Fibroblast of skin of scalp (primary cell): ENCODE measurements at places on chromosomes 3 and 15.

- peak; percentile 85 for DNase-seq
These were observed 248.3 kb downstream of the ADAMTS17 start for GRCh38 chr15:100093211-100094126.

DNA sequence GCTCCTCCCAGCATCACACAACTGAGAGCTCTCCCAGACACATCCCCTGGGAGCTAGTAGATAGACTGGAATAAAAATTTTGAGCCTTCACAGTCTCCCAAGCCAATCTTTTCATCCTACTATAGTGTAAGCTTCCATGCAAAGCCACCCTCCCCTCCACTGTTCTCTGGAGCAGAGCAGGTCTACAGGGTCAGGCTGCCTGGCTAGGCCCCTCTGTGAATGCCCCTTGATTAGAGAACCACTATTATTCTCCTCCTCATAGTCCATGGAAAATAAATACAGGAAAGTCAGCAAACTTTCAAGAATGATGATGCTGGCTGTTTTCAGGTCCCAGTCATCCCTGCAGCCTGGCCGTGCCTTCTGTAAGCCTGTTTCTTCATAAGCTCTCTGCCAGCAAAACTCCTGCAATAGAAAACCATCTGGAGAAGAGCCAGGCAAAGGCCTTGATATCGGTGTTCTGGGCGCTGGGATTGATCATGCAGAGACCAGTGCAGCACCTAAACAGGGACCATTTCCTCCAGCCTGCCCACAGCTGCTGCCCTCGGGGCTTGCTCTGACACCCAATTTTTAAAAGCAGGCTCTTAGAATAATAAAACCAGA, 51.7 kb downstream of the CRYGS start:
- no peak for DNase-seq

DNA sequence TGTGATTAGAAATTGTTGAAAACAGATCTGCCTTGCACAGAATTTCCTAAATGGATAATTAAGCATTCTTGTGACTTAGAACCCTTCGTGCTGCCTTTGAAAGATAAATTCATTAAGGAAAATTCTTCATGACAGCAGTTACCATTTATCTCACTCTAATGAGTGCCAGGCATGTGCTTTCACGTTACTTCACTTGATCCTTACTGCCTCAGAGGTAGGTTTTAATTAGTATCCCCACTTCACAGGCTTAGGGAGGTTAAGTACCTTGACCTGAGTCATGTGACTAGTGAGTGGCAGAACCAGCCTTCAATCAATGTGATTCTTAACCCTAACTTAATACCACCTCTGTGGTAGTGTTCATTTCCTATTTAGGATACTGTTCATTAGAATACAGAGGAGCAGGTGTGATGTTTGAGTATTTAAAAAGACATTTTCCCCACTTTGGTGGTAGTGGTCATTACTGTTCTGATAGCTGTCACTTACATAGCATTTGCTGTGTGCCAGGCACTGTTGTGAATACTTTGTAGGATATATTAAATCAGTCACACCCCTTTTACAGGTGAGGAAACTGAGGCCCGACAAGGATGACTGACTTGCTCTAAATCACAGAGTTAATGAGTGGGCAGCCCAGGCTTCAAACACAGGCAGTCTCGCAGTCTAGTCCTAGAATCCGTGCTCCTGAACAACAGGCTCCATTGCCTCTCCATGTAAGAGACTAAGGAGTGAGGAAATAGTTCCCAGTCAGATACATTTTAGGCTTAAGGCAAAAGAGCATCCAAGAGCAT, 57.9 kb downstream of the RLBP1 start:
- no peak for DNase-seq

- no peak for DNase-seq
These were observed 18.9 kb downstream of the HDC start for GRCh38 chr15:50246631-50247030.

GRCh38 chr15:94057305-94057704, 174.1 kb upstream of the MCTP2 start:
- DNase-seq: no peak

- no peak for DNase-seq
These were observed 573 bp downstream of the MME start for GRCh38 chr3:155080692-155081091.

- no peak for DNase-seq
These were observed 2.7 kb downstream of the PRKCD start for GRCh38 chr3:53163444-53164387.

GRCh38 chr3:54800478-54800877, 127.4 kb downstream of the LRTM1 start:
- no peak for DNase-seq

DNA sequence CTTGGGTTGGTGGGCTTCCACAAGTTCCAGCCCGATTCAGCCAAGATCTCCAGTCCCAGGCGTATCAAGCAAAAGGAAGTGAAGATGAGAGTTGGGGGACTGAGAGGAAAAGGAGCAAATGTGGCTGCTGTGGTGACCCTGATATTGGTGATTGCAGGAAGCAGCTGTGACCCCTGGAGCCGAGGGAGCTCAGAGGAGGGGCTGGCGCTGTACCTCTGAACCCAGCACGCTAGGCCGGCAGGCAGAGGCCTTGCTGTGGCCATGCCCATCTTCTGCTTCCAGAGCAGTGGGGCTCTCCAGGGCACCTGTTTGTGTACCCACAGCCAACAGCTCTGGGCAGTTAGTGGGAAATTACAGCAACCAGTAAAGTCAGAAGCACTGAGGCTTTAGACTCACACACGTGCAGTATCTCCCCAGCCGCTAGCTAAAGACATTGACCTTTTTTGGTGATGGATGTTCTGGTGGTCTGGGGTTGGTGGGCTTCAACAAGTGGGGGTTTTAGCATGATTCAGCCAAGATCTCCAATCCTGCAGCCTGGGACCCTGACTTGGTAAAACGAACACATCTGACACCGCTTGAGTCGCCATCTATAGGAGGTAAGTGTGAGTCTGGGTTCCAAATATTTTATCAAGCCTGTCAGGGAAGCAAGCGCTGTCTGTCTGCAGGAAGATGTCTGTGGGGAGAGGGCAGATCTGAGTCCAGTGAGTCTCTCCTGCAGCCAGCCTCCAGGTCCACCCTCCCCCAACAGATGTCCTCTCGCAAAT, 33.1 kb downstream of the TM2D3 start:
- DNase-seq: no peak

GRCh38 chr3:151557068-151557840, 96.4 kb upstream of the IGSF10 start:
- no peak for DNase-seq

GRCh38 chr15:55742927-55743728, at the start of gene PRTG:
TSS of gene PRTG (minus strand) at chr15:55743152. CDS start at chr15:55742931, 221 bp downstream.
- DNase-seq: peak; percentile 34

GRCh38 chr3:29577250-29577649, 296.4 kb downstream of the RBMS3 start:
- no peak for DNase-seq

DNA sequence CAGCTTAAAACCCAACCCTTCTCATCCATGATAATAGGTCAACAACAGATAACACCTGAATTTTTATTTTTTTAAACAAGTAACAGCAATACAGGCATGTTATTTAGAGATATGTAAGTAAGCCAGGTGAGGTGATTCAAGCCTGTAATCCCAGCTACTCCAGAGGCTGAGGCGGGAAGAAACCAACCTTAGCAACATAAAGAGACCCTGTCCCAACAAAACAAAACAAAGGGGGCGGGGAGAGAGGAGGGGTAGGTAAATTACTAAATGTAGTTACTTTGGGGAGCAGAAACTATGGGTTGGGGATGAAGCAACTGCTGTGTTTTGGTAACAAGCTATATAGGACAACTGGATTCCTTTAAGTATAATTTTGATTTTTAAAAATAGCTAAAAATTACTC, 47.0 kb downstream of the GNB4 start:
- DNase-seq: no peak

DNA sequence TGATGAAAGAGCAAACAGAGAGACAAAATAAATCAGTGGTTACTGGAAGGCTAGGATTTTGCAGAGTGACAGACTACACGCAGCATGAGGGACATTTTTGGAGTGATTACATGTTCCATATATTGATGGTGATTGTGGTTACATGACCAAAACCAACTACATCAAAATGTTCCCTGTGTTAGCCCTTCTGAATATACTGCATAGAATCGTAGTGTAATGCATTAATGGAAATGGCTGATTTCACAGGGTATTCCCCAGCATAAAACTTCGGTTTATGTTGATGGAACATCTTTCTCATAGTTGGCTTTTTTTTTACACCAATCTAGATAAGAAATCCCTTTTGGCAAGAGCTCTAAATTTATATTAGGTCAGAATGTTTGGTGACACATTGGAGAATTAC, 191.3 kb upstream of the CMC1 start:
- DNase-seq: no peak

DNA sequence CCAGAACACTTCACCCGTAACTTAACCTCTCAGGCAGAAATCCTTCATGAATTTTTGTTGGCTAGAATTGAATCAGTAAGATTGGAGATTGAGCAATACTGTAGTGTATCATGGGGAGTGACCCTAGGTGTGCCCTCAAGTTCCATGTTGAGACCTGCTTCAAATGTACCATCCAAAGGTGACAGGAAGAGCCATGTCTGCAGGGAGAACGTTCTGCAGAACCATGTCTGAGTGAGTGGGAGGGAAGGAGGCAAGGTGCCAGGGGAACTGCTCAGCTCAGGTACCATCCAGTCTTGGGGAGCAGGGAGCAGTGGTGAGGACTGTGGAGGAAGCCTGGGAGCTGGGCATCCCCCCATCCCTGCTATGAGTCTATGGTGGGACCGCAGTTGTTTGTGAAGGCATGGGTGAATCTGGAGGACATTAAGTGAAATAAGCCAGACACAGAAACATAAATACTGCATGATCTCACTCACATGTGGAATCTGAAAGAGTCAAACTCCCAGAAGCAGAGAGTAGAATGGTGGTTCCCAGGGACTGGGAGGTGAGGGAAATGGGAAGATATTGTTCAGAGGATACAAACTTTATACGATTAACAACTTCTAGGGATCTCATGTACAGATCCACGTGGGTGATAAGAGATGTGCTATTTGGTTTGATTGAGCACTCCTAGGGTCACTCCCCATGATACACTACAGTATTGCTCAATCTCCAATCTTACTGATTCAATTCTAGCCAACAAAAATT, 23.3 kb downstream of the CFAP161 start:
- DNase-seq: peak; percentile 21

DNA sequence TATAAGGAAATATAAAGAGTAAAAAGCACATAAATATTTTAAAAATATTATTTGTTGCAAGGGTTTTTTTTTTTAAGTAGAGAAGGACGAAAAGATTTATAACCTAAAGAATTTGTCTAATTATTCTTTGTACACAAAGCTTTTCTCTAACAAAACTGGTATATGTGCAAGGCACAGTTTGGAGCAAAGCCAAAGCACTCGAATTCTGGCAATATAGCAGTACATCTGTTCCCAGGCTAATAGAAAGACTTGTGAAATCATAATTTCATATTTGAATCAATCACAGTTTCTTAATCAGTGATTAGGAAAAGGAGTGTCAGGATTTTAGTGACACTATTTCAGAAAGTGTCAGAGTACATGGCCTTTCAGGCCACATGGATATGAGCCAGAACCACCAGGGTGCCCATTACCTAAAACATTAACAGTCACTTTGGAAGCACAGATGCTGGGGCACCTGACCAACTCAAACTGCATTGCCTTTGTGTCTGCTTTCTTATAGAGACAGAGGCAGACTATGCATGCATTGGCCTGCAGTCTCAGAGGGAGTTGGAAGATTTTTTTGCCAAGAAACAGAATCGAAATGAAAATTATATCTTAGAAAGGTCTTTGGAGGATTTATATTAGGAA, 651.8 kb upstream of the SGO1 start:
- DNase-seq: no peak

- no peak for DNase-seq
These were observed 77.6 kb downstream of the CORO2B start for GRCh38 chr15:68656438-68656739.
